Right kidney (tissue), 9 donors: ENCODE measurements at places on chromosomes 1 and 21.

DNA sequence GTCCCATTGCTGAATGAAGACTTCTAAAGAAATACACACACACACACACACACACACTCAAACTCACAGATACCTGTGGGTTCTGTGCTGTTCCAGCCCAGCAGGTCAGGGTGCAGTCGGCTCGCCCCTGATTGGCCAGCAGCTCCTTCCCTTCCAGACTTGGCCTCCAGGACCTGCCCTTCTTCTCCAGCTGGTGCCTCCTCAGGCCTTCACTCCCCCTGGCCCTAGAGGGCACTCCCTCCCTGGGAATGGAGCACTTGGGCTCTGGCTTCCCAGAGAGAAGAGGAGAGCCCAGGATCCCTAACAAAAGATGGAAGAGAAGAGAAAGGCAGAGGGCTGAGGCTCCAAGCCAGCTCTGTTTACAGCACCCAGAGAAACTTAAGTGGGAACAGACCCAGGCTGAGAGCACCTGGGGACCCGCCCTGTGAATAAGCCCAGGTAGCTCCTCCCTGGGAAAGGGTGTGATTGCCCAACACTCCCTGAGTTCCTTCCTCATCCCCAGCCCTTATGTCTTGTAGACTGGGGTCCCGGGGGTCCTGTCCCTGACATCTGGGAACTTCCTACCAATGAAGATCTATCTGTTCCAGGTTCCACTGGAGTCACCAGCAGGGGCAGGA lies at the start of gene PGLYRP3:
Gene PGLYRP3 (minus strand): TSS at position 383 of the 617 bp plus-strand sequence. CDS start 2,287 bp downstream, outside the sequence.
- no peak for DNase-seq

GRCh38 chr1:198754670-198755069 lies 115.8 kb downstream of the PTPRC start:
- DNase-seq = no peak

- no peak for DNase-seq
Observed at GRCh38 chr21:43328185-43328957, 98.6 kb downstream of the SIK1 start.

GRCh38 chr21:38861989-38862683 lies 56.4 kb downstream of the ETS2 start:
- DNase-seq = no peak
